Activated CD8-positive, alpha-beta memory T cell treated with anti-CD3 and anti-CD28 coated beads for 1 hour (primary cell): ENCODE measurements at places on chromosomes 5 and 9.

- DNase-seq = no peak
These were observed 164.7 kb downstream of the TUSC1 start for GRCh38 chr9:25513509-25514033.

- no peak for DNase-seq
These were observed 3.1 kb downstream of the PTCH1 start for GRCh38 chr9:95513711-95514110.

DNA sequence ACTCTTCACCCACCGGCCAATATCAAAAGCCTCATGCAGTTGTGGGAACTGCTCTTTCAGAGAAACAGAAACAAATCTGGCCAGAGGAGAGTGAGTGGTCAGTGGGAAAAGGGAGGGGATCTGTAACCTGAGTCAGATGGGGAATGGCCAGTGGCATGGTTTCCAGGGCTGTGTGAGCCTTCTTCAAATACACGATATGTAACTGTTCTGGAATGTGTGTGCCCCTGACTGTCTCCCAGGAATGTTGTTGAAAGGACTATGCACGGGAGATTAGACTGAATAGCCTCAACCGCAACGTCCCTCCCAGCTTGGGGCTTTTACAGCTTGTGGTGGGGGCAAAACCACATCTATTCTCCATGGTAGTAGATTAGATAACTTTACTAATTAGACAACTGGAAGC is 60.8 kb downstream of the SH3TC2 start:
- DNase-seq = no peak

DNA sequence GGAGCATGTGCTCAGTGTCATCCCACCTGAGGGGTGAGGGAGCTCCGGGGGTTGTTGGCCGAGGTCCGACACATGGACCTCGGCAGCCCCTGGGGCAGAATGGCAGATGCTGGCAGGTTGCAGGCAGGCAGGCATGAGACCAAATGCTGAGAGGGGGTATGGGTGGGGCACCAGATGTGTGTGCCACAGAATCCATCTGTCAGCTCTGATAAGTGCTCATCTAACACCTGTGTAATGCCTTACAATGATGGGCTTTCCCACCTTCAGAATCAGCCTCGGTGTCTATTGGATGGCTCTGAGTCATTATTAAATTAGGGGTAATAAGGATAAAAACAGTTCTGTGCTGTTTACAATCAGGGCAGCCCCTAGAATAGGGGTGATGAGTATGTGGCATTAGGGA is 73.1 kb upstream of the SAP30L start:
- DNase-seq = no peak

- DNase-seq = no peak
These were observed 44.9 kb downstream of the NKD2 start for GRCh38 chr5:1053391-1054017.

- no peak for DNase-seq
These were observed 179.5 kb downstream of the TRIO start for GRCh38 chr5:14322437-14323187.

- no peak for DNase-seq
These were observed 4.7 kb downstream of the TNFSF8 start for GRCh38 chr9:114925672-114926071.

- DNase-seq = no peak
These were observed 43.1 kb downstream of the LHX2 start for GRCh38 chr9:124054582-124055227.

DNA sequence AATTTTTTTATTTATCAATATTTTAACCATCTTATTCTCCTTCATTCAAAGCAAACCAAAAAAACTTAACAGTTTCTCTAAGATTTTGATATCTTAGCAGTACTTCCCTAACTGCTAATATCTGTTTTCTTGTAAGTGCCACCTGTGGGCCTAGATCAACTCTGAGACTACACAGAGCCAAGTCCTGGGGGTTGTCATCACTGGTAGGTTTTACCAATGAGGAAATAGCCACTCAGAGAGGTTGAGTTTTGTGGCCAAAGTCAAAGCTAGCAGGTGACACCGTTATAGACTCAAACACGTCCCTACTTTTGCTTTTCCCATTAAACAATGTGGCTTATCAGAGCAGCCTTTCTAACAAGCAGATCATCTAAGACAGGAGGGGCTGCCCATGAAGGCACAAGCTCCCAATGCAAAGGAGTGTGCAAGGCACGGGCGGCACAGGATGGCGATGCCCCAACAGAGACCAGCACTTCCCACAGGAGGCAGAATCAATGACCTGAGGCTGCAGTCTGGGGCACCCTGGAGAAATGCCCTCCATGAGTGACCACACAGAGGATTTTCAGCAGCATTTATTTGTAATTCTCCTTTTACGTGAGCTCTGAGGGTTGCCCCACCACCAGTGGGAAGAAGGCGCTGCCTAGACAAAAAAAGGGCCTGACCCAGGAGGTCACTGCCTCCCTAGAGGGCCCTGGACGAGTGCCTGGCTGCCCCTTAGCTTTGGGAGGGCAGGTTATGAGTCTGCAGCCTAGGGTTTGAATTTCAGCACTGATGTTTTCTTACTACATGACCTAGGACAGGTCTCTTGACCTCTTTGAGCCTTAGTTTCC is 7.4 kb downstream of the TBC1D2 start:
- no peak for DNase-seq

- DNase-seq = no peak
These were observed 77.6 kb upstream of the FREM1 start for GRCh38 chr9:14987858-14988257.

- no peak for DNase-seq
These were observed 41.7 kb downstream of the RETREG1 start for GRCh38 chr5:16574789-16575721.

DNA sequence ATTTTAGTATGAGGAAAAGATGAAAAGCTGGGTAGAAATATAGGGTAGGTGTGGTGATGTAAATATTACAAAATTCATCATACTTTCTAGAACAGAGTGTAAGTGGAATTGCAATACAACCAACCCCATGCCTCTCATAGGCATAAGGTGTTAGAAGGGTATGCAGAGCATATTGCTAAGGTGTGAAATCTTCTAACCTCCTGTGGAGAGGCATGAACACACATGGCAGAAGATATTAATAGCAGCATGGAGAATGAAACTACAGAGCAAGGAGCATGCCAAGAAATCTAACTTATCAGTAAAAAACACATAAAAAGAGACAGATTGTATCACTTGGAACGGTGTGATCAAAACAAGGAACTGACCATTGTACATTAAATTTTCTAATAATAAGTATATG is 441.5 kb downstream of the CDH18 start:
- no peak for DNase-seq

DNA sequence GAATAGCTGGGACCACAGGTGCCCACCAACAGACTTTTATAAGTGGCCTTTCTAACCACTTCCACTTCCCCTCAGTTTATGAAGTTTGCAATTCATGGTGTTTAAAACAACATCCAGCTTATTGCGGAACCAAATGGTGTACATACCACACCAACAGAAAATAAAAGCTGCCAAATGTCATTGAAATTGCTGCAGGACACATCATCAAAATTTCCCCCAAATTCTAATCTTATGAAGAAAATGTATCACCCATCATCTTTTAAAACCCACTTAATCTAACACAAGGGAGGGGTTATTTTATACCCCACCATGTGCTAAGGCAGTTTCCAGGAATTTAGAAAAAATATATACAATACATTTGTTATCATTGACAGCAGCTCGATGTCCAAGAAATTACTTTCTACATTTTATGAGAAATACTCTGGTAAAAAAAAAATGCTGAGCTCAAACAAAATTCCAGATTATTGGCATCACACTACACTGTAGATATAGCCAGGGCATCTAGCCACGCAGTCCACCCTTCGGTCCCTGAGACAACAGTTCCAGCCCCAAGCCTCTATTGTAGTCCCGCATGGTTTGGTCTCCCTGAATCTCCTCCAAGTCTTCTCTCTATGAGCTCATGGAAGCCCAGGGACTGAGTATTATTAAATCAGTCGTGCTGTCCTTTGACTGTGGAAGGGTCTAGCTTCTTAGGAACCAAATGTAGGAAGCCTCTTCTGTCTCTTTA is 372.8 kb upstream of the SLC30A5 start:
- DNase-seq = no peak
